Psoas muscle (tissue), 8 donors: ENCODE measurements at places on chromosomes 5 and 9. TPM values are rescaled to one million over a fixed set of nuclear protein-coding genes. Genes with fewer than 3 reads are reported as not detected.

The IGFBPL1 gene
- 0.51 TPM for total RNA-seq

GRCh38 chr9:133533857-133534256, 647 bp upstream of the ADAMTSL2 start:
- no peak for DNase-seq

- DNase-seq, result no peak
Observed at GRCh38 chr5:67612961-67613360, 416.4 kb upstream of the CD180 start.

DNA sequence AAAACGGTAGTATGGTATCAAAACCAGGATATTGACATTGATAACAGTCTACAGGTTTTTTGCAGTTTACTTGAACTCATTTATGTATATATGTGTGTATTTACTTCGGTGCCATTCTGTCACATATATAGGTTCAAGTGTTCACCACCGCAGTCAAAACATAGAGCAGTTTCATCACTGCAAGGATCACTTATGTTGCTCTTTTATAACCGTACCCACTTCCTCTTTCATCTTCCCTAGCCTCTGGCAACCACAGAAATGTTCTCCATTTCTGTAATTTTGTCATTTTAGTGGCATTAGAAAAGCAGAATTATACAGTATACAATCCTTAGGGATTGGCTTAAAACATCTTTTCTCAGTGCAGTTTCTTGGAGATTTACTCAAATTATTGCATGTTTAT, 90.3 kb downstream of the SH3GL2 start:
- DNase-seq, result no peak

- DNase-seq, result no peak
Observed at GRCh38 chr9:135810806-135811575, 96.4 kb downstream of the CAMSAP1 start.

The BAAT gene
- 0.20 TPM for total RNA-seq

DNA sequence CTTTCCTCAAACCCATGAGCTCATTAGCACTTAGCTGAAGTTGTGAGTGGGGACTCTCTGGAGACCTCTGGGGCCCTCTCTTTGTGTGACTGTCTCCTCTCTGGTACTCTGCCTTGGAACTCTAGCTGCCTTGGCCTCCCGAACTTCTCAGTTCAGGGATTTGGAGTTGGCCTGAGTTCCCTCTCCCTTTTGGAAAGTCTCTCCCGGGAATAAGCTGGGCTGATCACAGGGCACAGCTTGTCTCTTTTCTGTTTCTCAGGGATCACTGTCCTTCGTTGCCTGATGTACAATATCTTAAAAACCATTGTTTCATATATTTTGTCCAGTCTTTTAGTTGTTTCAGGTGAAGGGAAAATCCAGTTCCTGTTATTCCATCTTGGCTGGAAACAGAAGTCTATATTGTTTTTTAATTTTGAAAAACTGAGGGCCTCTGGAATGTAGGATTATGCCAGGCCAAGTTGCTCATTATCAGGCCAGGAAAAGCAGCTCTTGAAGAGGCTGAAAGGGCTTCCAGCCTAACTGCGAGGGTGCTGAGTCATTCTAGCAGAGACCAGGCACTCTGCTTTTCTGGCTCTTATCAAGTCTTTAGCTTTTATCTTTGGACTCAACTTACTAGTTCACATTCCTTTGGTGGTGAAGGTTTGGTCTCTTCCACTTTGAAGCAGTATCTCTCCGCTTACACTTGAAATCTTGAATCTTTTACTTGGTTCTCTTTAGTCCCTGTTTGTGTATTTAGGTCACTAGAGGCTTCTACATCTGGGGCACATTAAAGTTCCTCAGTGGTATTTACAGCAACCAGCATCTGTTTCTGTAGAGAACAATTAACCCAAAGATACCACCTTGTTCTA, 8.4 kb upstream of the RGS3 start:
- no peak for DNase-seq

DNA sequence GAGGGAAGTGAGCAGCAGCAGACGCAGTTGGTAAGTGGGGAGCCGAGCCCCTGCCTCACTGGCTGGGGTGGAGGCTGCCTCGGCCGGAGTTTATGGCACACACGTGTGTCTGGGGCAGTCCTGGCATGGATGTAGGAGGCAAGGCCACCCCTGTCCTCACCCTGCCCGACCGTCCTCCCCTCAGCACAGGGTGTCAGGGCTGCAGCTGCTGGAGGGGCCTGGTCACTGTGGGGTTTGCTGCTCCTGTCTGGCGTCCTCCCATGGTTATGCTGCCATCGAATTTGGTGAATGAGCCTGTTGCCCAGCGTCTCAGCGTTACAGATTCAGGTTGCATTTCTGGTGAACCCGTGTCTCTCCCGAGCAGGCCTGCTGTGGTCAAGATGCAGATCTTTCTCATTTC, 32.4 kb downstream of the CEP72 start:
- DNase-seq, result peak; percentile 39

GRCh38 chr5:135868681-135869080, 27.0 kb downstream of the IL9 start:
- DNase-seq, result no peak

The KCNV2 gene
- not detected for total RNA-seq

GRCh38 chr9:99137225-99137624, 32.3 kb downstream of the TGFBR1 start:
- no peak for DNase-seq

DNA sequence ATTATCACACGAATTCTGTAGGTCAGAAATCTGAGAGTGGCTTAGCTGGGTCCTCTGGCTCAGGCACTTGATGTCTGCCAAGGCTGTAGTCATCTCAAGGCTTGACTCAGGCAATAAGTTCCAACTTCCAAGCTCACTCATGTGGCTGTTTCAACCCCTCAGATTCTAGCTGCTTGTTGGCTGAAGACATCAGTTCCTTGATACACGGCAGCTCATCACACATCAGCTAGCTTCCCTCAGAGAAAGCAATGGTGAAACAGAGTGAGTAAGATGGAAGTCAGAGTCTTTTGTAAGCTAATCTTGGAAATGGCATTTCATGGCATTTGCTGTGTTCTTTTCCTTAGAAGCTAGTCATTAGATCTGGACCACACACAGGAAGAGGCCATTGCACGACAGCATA, 204.2 kb upstream of the PTGER4 start:
- DNase-seq, result no peak

The GIN1 gene
- total RNA-seq, result 12.5 TPM

The ZNF454 gene
- 0.41 TPM for total RNA-seq

DNA sequence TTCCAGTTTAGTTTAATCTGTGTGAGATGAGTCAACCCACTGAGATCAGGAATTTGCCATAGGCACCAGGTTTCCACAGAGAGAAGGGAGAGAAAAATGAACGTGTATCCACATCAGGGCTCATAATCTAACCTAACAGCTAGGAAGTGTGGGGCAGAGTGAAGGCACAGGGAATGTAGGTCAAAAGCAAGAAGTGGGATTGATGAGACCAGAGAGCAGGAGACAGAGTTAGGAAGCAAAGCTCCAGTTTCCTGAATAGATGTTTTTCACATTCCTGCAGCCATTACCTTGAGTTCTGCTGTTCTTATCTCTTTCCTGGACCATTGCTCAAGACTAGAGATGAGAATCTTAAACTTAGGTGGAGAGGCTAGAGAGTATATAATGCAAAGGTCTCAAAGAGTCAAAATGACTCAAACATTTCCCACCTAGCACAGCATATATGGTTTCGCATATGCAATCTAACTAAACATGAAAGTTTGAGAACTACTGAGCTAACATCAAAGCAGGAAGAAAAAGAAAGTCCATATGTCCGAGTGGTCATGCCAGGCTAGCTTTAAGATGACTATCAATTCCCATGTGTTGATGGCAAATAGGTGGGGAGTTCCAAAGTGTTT, 41.1 kb upstream of the GNAQ start:
- no peak for DNase-seq
